Naive thymus-derived CD4-positive, alpha-beta T cell (primary cell): ENCODE measurements at places on chromosomes 7 and 10.
A peak's percentile ranks its signal among the peaks of the same experiment; 100 is the strongest.

- no peak for DNase-seq
Measured at GRCh38 chr7:29106669-29106988, 39.7 kb downstream of the CPVL start.

- no peak for DNase-seq
Measured at GRCh38 chr7:41696323-41696916, 6.5 kb downstream of the INHBA start.

DNA sequence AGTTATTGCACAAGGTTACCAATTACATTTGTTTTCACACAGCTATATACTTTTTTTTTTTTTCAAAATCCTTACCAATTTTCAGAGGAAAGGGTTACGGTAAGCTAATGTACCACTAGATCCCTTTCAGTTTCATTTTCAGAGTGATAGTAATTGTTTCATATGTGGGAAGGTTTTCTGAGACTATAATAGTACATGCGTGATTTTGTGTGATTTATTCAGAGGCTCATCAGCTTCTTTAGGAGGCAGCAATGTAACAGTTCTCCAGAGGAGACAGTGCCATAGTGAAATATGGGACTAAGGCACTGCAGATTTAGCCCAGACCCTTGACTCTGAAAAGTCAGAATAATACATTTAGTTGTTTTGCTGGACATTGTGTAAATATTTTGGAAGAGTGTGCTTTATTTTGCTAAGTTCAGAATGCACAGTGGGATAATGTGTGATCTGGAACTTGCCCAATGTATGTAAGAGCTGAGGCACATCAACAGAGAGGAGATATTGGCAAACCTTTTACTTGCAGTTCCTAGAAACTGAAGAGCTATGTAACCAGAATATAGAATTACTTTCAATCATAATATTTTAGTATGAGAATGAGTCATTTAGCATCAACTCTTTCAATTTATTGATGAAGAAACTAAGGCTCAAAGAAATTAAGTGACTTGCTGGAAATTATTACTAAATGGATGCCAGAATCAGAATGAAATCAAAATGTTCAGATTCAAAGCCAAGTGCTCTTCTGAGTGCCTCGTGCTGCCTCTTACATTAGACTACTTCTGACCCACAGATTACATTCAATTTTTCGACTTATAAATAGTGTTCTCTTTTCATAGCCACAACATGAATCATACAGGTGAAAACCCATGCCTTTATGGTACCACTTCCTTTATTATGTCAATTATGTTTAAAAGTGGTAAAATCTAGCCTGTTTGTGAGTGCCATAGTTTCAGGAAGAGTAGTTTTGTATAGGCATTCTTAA is 207.7 kb upstream of the TEX47 start:
- DNase-seq: peak; percentile 7

DNA sequence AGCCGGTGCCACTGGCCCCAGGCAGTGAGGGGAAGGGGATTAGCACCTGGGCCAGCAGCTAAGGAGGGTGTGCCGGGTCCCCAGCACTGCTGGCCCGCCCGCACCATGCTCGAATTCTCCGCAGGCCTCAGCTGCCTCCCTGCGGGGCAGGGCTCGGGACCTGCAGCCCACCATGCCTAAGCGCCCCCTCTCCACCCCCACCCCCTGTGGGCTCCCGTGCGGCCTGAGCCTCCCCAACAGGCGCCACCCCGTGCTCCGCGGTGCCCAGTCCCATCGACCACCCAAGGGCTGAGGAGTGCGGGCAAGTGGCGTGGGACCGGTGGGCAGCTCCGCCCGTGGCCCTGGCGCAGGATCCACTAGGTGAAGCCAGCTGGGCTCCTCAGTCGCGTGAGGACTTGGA is 144.8 kb upstream of the CDCA7L start:
- no peak for DNase-seq

GRCh38 chr7:148303295-148304082 is 287.1 kb upstream of the C7orf33 start:
- DNase-seq: no peak

GRCh38 chr10:103498936-103499638 is 5.6 kb downstream of the NEURL1 start:
- no peak for DNase-seq

DNA sequence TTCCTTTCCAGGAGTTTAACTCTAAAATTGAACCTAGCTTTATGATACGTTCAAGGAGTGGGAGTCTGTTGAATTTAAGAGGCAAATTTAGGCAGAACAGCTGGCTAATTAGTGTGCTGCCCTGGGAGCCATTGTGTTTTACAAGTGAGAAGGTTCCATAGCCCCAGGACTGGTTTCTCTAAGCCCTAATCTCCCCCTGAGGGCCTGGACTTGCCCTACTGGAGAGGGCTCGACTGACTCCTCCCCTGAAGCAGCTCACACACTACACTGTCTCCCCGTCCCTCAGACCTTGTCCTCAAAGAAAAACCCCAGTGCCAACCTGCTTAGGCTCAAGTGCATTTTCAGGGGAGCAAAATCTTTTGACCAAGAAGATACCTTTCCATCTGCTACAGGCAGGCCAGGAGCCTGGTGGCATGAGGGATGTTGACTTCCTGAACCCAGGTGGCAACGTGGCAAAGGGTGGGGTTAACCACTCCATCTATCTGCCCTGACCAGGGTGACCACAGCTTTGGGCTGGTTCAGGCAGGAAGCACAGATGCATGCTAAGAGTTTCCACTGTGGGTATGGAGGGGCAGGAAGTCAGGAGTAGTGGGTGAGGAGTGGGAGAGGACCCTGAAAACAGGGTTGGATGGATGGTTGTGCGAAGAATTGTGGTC is 68.9 kb upstream of the CARD11 start:
- no peak for DNase-seq

GRCh38 chr7:157889480-157889879 is 552.7 kb downstream of the DNAJB6 start:
- no peak for DNase-seq

GRCh38 chr10:98474628-98475027 is 27.9 kb upstream of the HPS1 start:
- DNase-seq: no peak

GRCh38 chr7:8070451-8071180 is 102.0 kb downstream of the GLCCI1 start:
- DNase-seq: no peak

DNA sequence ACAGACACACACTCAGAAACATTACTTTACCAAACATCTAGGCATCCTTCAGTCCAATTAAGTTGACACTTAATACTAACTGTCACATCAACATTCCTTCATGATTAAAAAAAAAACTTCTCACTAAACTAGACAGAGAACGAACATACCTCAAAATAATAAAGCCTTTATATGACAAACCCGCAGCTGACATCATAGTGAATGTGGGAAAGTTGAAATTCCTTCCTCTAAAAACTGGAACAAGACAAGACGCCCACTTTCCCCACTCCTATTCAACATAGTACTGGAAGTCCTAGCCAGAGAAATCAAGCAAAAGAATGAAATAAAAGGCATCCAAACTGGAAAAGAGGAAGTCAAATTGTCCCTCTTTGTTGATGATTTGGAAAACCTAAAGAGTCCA is 96.9 kb upstream of the PPP1R9A start:
- DNase-seq: no peak

GRCh38 chr7:22972207-22972606 is 41.7 kb downstream of the HYCC1 start:
- no peak for DNase-seq

DNA sequence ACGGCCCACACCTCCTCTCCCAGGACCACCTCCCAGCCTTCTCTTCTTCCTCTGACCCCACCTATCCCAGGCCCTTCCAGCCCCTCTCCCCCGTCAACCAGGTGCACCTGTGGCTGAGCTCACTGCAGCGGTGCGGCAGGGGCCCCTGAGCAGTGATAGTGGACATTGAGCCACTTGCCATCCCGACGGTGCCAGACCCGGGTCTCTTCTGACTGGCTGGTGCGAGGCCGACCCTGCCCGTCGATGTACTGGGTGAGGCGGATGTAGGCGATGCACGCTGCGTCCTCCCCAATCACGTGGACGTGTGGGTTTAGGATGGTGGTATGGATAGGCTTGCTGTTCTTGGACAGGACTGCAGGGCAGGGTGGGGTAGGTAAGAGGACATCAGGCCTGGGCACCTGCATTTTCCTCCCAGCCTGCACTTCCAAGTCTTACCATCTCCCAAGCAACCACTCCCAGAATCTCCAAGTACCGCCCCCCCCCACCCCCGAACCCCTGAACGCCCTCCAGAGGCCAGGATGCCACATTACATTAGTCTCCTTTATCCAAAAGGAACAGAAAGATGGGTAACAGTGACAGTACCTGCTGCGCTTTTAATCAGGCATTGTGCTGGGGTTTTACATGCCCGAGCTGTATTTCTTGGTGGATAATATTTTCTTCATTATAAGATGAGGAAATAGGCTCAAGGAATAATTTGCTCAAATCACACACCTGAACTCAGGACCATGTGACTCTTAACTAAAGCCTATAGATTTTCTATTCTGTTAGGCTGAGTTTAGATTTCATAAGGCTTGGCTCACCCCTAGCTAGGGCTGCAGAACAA is 3.7 kb upstream of the NDST2 start:
- DNase-seq: no peak

DNA sequence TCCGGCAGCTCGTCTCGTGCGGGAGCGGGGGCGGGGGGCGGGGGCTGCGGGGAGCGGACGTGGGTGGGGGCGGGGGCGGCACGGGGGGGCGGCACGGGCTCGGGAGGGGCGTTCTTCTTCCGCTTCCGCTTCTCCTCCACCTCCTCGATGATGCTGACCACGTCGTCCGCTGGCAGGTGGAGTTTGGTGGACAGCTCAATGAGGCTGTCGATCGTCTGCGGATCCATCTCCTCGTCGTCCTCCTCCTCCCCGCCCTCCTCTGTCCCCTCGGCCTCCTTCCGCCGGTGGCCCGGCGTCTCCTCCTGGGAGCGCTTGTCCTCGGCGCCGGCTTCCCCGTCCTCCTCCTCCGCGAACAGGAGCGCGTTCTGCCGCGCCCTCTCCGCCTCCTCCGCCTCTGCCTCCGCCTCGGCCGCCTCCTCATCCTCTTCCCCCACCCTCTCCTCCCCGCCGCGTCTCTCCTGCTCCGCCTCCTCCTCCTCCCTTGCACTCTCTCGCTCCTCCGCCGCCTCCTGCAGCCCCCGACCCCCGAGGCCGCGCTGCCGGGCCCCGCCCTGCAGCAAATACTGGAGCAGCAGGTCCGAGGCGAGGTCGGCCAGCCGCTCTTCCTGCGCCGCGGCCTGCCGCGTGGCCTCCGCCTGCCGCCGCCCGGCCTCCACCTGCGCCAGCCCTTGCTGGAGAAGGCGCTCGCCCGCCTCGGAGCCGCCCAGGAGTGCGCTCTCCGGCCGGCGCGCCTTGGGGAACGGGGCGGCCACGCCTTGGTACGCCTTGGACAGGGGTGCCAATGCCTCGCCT is 1.9 kb downstream of the VGF start:
- DNase-seq: no peak
